ENCODE measurements at places on chromosomes 4 and X. TPM values are rescaled to one million over a fixed set of nuclear protein-coding genes. Genes with fewer than 3 reads are reported as not detected.
A peak's percentile ranks its signal among the peaks of the same experiment; 100 is the strongest.

The EPHA5 gene
- total RNA-seq: 0.60 TPM

The SYNPO2 gene
- total RNA-seq: 18.9 TPM

The TLL1 gene
- total RNA-seq: 2.5 TPM

The NLGN4X gene
- 1.1 TPM for total RNA-seq

The RHOXF1 gene
- not detected for total RNA-seq

The TFE3 gene
- total RNA-seq: 28.1 TPM

The SHROOM2 gene
- total RNA-seq: 11.5 TPM

The EVC gene
- total RNA-seq: 4.6 TPM

- no peak for DNase-seq
Measured at GRCh38 chr4:58776627-58777026, 1666.4 kb upstream of the IGFBP7 start.

GRCh38 chr4:2217726-2218125 is 24.2 kb downstream of the HAUS3 start:
- no peak for DNase-seq

GRCh38 chr4:149794352-149794751 is 21.3 kb downstream of the IQCM start:
- DNase-seq: no peak

DNA sequence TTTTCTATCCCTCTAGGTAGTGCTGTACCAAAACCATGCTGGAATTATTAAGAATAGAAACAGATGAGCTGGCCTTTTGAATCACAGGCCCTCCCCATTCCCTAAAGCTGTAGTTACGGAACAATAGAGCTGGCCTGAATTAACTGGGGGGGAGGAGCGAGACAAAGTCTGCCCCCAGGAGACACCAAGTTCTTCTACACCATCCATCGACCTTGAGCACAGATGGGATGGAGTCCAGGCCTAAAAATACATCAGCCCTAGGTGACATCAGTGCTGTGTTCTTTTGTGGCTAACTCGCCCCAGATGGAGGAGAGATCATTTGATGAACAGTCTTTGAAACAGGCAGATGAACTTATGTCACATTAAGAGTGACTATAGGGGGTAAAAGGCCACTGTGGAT is 49.6 kb downstream of the LHFPL1 start:
- DNase-seq: no peak

DNA sequence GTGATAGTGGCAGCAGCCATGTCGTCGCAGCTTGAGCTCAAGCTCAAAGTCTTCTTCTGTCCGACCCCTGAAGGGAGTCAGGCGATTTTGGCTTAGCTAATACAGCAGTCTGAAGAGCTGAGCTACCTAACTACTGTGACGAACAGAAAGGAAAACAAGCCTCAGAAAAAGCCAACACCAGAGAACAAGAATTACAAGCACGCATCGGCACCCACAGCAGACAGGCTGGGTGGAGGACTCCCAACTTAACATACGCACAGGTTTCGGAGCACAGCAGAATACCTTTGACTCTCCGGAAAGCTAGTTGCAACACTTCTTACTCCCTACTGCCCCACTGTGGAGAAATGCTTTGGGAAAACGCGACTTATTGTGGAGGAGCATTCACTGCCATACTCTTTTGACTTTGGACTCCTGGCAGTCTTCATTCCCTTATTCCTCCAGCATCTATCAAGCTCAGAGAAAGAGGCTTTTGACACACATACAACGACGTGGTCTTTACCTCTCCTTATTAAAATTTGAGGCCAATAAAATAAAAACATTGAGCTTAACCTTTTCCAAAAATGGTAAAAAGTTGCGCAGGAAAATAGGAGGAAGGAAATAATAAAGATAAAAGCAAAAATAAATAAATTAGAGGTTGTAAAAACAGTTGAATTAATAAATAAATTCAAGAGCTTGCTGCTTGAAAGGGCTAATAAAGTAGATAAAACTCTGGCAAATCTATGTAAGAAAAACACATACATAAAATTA is 41.3 kb upstream of the GPC3 start:
- DNase-seq: peak; percentile 75

GRCh38 chr4:40737879-40738278 is 11.9 kb upstream of the NSUN7 start:
- DNase-seq: no peak

DNA sequence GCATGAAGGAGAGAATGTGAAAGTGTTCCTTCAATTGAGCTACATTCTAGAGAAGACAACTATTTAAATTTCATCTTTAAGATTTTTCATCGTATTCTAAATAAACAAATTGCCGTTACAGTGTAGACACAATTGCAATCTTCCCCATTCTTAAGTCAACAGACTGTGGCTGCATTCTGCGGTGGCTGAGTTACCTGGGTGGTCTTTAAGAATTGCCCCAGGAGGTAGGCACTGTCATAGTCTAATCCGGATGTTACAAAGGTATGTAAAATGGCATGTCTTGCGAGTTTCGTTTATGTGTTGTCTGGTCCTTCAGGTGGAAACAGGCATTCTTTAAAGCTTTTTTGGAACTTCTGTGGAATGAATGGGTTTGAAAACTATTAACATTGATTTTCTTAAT is 586.1 kb upstream of the PITX2 start:
- DNase-seq: no peak

DNA sequence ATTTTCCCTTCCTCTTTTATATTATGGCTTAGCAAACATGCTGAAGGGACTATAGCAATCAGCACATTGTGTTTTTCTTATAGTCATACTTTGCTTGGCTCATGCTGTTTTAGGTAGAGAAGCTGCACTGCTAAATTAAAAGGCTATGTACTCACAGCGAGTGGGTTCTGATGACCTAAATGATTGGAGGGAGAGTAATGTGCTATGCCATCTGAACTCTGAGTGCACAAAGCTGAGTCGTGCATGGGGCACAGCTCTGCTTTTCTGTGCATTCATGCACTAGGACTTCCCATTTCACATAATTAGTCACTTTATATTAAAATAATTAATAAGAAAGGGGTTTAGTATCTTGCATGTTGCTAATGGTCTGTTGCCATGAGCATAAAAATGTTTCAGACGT is 132.7 kb upstream of the ADGRL3 start:
- DNase-seq: no peak

GRCh38 chrX:18542131-18542530 is 116.7 kb downstream of the CDKL5 start:
- no peak for DNase-seq

- DNase-seq: no peak
Measured at GRCh38 chrX:124113621-124114600, 152.4 kb downstream of the STAG2 start.

Measured in mucosa of descending colon (tissue), 3 donors.